ENCODE measurements at places on chromosomes 11 and 22. TPM values are rescaled to one million over a fixed set of nuclear protein-coding genes. Genes with fewer than 3 reads are reported as not detected.

The TRIM29 gene
- total RNA-seq: 190 TPM

The BTBD18 gene
- not detected for total RNA-seq

The UPK3A gene
- not detected for total RNA-seq

The TIMP3 gene
- total RNA-seq: 35.1 TPM

The RAB3IL1 gene
- total RNA-seq: 0.31 TPM

The OR51B5 gene
- not detected for total RNA-seq

The KCNC1 gene
- total RNA-seq: not detected

The CCDC73 gene
- not detected for total RNA-seq

The GPHA2 gene
- total RNA-seq: not detected

The GGTLC3 gene
- total RNA-seq: not detected

The ZBTB16 gene
- not detected for total RNA-seq
